Osteocyte (in vitro differentiated cells): ENCODE measurements at places on chromosomes 4 and X. TPM values are rescaled to one million over a fixed set of nuclear protein-coding genes. Genes with fewer than 3 reads are reported as not detected.

The BRS3 gene
- total RNA-seq, result not detected in 2 replicates

The CDKL2 gene
- total RNA-seq, result 2.3 and 5.0 TPM in 2 replicates

The CSAG2 gene
- total RNA-seq, result not detected in 2 replicates

The TRAM1L1 gene
- 5.6 and 5.9 TPM in 2 replicates for total RNA-seq

The LONRF3 gene
- total RNA-seq, result not detected in 2 replicates

The RBMX2 gene
- 20.1 and 20.2 TPM in 2 replicates for total RNA-seq

The PRR32 gene
- not detected in 2 replicates for total RNA-seq

The RNF128 gene
- total RNA-seq, result not detected in 2 replicates

The GC gene
- total RNA-seq, result not detected in 2 replicates

The GNRHR gene
- not detected in 2 replicates for total RNA-seq

The YTHDC1 gene
- 76.1 and 82.8 TPM in 2 replicates for total RNA-seq

The ARHGEF38 gene
- not detected in 2 replicates for total RNA-seq

The VCX3A gene
- 0.63 and 0.67 TPM in 2 replicates for total RNA-seq

The FAT4 gene
- total RNA-seq, result 106 and 114 TPM in 2 replicates
